ENCODE measurements at places on chromosomes 12 and 14.

- no peak for DNase-seq
Observed at GRCh38 chr12:85405781-85406522, 125.9 kb downstream of the ALX1 start.

- DNase-seq: no peak
Observed at GRCh38 chr12:131598717-131599116, 112.2 kb upstream of the SFSWAP start.

DNA sequence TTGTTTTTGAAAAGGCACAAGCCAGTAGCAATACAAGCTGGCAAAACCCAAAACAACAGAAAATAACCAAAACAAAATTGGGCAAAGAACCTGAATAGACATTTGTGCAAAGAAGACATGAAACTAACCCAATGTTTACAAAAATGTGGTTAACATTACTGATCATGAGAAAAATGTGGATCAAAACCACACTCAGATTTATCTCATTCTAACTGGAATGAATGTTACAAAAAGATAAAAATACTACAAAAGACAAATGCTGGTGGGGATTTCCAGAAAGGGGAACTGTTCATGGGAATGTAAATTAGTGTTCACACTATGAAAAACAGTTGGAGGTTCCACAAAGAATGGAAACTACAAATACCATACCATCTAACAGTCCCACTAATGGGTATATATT is 26.6 kb downstream of the ASCL4 start:
- DNase-seq: no peak

DNA sequence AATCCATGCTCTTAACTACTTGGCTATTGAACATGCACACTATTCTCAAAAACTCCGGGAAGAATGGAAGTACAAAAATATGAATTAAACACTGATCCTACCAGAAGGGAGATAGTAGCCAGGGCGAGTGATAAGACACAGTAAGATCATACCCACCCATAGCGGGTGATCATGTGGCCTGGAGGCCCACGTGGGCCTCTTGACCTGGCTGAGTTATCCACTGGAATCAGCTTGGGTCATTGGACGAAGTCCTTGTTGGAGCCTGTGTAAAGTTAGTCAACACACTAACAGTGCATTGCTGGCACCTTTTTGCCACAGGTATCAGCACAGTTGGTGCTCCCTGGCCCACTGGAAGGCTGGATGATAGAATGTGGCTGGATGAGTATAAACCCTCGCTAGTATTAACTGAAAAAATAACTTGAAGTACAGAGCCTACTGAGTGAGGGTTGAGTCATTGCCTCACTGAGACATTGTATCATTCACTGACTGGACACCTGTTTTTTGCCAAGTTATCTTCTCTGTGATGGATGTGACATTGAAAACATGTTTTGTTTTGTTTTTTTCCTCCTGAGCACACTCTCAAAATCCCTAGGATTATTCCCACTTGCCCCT is 149.2 kb upstream of the FUT8 start:
- no peak for DNase-seq

- no peak for DNase-seq
Observed at GRCh38 chr14:94685681-94686485, 73.7 kb downstream of the SERPINA3 start.

GRCh38 chr14:20799892-20800544 is 2.6 kb downstream of the RNASE1 start:
- DNase-seq: no peak

All from SHP77 treated with DMSO at 0.1 percent for 48 hours (cell line).